ENCODE measurements at places on chromosomes 11 and 22. TPM values are rescaled to one million over a fixed set of nuclear protein-coding genes. Genes with fewer than 3 reads are reported as not detected.

CD3G gene
- total RNA-seq = 218 TPM

MS4A15 gene
- not detected for total RNA-seq

GUCY1A2 gene
- not detected for total RNA-seq

CYB5R2 gene
- 1.5 TPM for total RNA-seq

TRIM49 gene
- total RNA-seq = not detected

PRR14L gene
- total RNA-seq = 78.4 TPM

C11orf86 gene
- total RNA-seq = not detected

DLAT gene
- total RNA-seq = 43.6 TPM

MMP8 gene
- total RNA-seq = not detected

PSMC3 gene
- 164 TPM for total RNA-seq

VEGFB gene
- 54.8 TPM for total RNA-seq

EFCAB6 gene
- 0.14 TPM for total RNA-seq

ZNF280A gene
- total RNA-seq = not detected

- no peak for DNase-seq
Measured at GRCh38 chr22:26482161-26482560, 1.4 kb downstream of the HPS4 start.

- DNase-seq = peak; percentile 55
Measured at GRCh38 chr11:94623120-94623735, 56.1 kb downstream of the PIWIL4 start.

GRCh38 chr22:44444341-44445306 lies 53.4 kb downstream of the RTL6 start:
- DNase-seq = no peak

GRCh38 chr22:33518405-33518804 lies 401.9 kb downstream of the LARGE1 start:
- no peak for DNase-seq

GRCh38 chr11:12598330-12599256 lies 75.6 kb upstream of the TEAD1 start:
- DNase-seq = no peak

DNA sequence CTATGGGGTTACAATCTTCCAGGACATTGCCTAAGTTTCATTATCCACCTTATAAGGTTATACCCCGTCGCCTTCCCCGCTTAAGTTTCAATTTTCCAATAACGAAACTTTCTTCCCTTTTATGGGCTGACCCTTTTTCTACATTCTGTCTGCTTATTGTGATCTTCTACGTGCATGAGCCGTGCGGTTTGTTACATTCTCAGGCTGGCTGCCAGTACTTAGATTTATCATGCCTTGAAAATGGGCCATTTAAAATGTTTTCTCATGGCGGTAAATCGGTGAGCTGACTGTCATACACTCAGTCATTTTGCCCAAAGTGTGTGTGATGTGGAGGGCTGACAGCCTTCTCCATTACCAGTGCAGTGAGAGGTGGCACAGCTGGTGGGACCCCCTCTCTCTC lies 23.3 kb downstream of the DGCR6L start:
- no peak for DNase-seq

DNA sequence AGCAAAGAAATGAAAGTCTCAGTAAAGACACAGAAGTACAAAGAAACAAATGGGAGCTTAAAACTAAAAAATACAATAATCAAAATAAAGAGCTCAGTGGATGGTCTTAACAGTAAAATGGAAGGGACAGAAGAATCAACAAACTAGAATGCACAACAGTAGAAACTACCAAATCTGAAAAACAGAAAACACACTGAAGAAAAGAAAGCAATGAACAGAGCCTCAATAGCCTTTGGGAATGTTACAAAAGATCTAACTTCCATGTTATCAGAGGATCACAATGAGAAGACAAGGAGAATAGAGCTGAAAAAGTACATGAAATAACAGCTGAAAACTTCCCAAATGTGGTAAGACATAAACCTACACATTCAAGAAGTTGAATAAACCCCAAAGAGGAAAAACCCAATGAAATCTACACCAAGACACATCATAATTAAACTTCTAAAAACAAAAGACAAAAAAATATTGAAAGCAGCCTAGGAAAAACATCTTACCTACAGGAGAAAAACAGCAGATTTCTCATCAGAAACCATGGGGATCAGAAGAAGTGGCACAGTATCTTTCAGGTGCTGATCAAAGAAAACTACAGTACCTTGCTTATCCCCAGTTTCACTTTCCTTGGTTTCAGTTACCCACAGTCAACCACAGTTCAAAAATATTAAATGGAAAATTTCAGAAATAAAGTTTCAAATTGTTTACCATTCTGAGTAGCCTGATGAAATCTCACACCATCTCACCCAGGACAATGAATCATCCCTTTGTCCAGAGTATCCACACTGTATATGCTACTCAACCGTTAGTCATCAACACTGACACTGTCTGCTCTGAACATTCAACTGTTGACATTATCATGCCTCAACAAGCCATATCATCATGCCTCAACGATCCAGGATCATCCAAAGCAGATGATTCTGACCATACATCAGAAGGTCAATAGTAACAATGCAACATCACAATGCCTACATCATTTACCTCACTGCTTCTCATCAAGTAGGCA lies 22.2 kb downstream of the RRAS2 start:
- peak; percentile 47 for DNase-seq

GRCh38 chr11:57324154-57324885 lies 432 bp downstream of the TNKS1BP1 start:
- no peak for DNase-seq

GRCh38 chr11:81444297-81444696 lies 1289.4 kb downstream of the FAM181B start:
- DNase-seq = no peak

GRCh38 chr11:76636826-76637460 lies 33.6 kb downstream of the LRRC32 start:
- no peak for DNase-seq

DNA sequence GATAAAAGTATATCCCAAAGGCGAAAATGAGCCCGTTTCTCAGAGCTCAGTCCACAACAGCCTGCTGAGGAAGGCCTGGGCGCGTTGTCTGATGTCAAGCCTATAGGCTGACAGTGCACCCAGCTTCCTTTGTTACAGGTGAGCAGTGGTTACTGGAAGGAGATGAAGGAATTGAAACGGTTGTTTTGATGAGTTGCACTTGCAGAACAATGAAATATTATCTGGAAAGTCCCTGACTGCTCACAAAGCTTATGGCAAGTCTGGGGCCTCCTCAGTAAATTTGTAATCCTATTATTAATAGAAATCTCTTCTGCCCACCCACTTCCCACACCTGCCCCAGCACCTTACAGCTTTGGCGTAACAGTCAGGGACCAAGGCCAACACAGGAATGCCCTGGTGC lies 77.8 kb downstream of the C11orf91 start:
- DNase-seq = no peak

GRCh38 chr11:14118072-14118471 lies 155.5 kb downstream of the SPON1 start:
- DNase-seq = no peak

DNA sequence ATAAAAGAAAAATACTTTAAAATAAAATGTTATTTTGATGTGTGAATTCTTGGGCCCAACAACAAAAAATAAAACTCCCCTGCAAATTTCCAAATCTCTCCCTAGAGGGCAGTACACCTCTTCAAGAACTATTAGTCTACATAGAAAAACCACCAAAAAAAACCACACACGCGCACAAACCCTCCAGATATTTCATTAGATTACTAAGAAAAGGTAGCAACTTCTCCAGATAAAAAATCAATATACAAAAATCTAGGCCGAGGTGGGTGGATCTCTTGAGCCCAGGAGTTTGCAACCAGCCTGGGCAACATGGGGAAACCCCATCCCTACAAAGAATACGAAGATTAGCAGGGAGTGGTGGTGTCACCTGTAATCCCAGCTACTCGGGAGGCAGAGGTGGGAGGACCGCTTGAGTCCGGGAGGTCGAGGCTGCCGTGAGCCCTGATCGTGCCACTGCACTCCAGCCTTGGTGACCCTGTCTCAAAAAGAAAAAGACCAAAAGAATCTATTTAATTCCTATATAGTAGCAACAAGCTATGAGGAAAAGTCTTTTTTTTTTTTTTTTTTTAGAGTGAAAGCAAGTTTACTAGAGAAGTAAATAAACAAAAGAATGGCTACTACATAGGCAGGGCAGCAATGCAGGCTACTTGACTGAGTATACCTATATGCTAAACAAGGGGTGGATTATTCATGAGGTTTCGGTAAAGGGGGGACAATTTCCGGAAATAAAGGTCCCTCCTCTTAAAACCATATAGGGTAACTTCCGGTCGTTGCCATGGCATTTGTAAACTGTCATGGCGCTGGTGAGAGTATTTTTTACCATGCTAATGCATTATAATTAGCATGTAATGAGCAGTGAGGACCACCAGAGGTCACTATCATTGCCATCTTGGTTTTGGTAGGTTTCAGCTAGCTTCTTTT lies 13.1 kb downstream of the B3GNT6 start:
- peak; percentile 88 for DNase-seq

DNA sequence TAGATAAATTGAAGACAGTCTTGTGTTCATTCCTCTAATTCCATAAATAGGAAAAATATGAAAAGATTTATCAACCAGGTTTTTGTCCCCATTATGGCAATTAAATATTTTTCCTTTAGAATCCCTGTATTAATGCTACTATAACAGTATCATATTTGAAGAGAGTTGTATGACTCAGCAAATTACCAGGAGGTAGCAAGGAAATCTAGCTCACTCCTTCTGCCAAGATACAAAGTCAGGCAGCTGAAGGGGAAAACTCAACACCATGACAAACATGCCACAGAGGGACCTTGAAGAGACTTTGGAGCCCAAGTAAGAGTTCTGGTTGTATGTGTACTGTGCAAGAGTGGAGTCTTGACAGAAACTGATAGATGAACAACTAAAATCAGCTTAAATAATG lies 143.3 kb downstream of the GUCY1A2 start:
- DNase-seq = no peak

DNA sequence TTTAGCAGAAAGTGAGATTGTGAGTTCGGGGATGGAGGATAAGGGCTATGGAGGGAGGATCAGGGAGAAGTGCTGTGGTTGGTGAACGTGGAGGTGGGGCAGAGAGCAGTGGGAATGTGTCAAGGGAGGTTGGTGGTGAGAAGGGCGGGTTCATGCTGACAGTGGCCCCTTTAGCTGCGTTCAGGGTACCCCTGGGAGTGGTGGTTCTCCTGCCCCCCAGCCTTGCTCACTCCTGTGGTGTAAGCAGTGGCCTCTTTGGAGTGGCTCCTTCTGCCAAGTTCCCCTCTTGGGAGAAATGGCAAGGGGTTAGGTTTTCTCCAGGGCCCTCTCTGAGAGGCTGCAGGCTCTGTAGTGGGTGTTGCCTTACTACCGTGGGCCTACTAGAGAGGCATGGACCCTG lies 16.1 kb upstream of the NECTIN1 start:
- DNase-seq = no peak

GRCh38 chr11:76510060-76511047 lies 65.5 kb downstream of the EMSY start:
- DNase-seq = no peak

GRCh38 chr22:35376728-35377472 lies 4.0 kb upstream of the HMOX1 start:
- DNase-seq = peak; percentile 48

DNA sequence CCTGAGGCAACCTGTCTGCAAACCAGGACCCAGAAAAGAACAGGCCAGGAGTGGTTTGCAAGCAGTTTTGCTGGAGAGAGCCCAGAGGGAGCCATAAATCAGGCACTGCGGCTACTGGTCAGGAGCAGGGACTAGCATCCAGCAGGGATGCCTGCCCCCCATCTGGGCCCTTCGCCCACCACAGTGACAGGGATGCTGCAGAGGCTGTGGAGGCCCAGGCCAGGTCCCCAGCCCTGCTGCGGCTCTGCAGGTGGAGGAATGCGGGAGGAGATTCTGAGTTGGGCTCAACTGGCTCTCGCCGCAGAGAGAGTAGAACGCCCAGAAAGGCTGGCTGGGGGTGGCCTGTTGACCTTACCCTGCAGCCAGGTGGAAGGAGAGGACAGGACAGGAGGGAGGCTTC lies 16.4 kb upstream of the NEFH start:
- no peak for DNase-seq

DNA sequence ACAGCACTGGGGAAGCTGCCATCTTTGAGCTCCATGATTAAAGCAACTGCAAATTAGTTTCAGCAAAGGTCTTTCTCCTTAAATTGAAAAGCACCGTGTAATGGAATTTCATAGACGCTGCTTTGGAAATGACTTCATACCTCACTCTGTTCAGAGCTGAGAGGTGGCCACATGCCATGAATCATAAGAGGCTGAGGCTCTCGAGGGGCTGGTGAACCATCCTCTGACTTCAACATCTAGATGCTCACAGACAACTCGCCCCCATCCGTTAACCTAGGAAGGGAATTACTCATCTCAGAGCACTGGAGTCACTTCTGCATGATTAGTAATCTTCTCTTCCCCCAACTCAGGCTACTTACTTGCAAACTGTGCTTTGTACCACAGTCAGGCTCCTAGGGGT lies 122.3 kb downstream of the RCN1 start:
- peak; percentile 42 for DNase-seq

DNA sequence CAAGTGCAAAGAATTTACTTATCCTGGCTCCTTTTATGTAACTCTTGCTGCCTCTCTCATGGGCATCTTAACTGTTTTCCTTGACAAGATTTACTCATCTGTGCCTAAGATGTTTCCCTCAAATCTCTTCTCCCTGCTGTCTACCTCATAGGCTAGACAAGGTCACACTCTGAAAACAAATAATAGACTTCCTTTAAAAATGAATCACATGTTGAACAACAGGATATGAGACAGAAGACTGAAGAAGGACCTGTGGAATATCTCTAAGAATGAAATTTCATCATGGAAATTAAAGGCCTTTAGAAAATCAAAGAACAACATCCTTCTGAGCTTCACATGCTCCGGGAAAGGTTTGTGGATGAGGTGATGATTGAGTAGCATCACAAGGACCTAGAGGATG lies 6.0 kb upstream of the SCGB2A2 start:
- DNase-seq = no peak

DNA sequence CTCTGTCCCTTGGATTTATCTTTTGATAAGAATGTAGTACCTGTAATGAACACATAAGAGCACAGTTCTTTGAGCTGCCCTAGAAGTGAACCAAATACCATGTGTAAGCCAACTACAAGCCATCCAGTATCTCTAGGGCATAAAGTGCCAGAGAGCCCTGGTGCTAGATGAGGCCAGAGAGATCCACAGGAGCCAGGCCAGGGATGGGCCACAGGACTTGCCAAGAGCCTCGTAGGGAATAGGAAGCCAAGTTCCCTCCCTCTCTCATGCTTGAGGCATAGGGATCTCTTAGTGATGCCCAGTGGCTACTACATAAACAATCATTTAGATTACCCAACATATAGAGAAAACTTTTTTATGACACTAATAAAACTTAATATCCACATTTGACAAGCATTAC lies 64.8 kb upstream of the FAR1 start:
- no peak for DNase-seq

GRCh38 chr11:41983475-41983874 lies 524.0 kb upstream of the LRRC4C start:
- DNase-seq = no peak

GRCh38 chr11:107222916-107223460 lies 204.7 kb upstream of the GUCY1A2 start:
- DNase-seq = no peak

GRCh38 chr11:10443152-10443551 lies 11.9 kb upstream of the AMPD3 start:
- no peak for DNase-seq

GRCh38 chr11:110463153-110463552 lies 33.4 kb downstream of the FDX1 start:
- DNase-seq = peak; percentile 54
